Spinal cord (tissue), 10 donors: ENCODE measurements at places on chromosomes 6 and 20. TPM values are rescaled to one million over a fixed set of nuclear protein-coding genes. Genes with fewer than 3 reads are reported as not detected.

BTN1A1 gene
- polyA plus RNA-seq = 0.08 TPM

RAB44 gene
- 0.05 TPM for polyA plus RNA-seq

HSPA1L gene
- polyA plus RNA-seq = 5.1 TPM

EPB41L1 gene
- 163 TPM for polyA plus RNA-seq

ARMC12 gene
- 1.4 TPM for polyA plus RNA-seq

JAG1 gene
- 31.2 TPM for polyA plus RNA-seq

MYB gene
- polyA plus RNA-seq = 2.5 TPM

DDRGK1 gene
- polyA plus RNA-seq = 79.0 TPM

ULBP2 gene
- polyA plus RNA-seq = 1.9 TPM

IMPG1 gene
- 1.7 TPM for polyA plus RNA-seq

CHD6 gene
- 35.7 TPM for polyA plus RNA-seq

MROH8 gene
- polyA plus RNA-seq = 8.2 TPM

EBF4 gene
- 91.0 TPM for polyA plus RNA-seq

LRRN4 gene
- 1.0 TPM for polyA plus RNA-seq

C20orf96 gene
- 29.3 TPM for polyA plus RNA-seq

DEFB115 gene
- polyA plus RNA-seq = not detected

EPPIN gene
- polyA plus RNA-seq = 0.36 TPM

ATF6B gene
- 84.1 TPM for polyA plus RNA-seq

MOCS1 gene
- polyA plus RNA-seq = 15.4 TPM

LST1 gene
- polyA plus RNA-seq = 9.0 TPM

CST1 gene
- polyA plus RNA-seq = not detected

MUCL3 gene
- 0.06 TPM for polyA plus RNA-seq

MYCT1 gene
- polyA plus RNA-seq = 6.2 TPM

SENP6 gene
- polyA plus RNA-seq = 76.1 TPM

PACRG gene
- 20.2 TPM for polyA plus RNA-seq
